ENCODE measurements at places on chromosomes 3 and 15.

DNA sequence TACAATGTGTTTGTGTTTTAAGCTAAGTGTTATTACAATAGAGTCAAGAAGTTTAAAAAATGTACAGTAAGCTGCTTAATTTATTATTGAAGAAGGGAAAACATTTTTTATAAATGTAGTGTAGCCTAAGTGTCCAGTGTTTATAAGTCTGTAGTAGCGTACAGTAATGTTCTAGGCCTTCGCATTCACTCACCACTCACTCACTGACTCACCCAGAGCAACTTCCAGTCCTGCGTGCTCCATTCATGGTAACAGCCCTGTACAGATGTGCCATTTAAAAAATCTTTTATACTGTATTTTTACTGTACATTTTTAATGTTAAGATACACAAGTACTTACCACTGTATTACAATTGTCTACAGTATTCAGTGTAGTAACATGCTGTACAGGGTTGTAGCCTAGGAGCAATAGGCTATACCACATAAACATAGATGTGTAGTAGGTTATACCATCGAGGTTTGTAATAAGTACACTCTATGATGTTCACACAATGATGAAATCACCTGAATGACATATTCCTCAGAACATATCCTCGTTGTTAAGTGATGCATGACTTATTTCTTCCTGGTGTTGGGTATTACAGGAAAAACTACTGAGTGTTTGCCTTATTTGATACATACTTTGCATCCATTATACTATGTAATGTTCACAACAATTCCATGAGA lies 156.6 kb upstream of the NUDT16 start:
- no peak for DNase-seq

- no peak for DNase-seq
Measured at GRCh38 chr3:11391174-11391879, 119.1 kb downstream of the ATG7 start.

DNA sequence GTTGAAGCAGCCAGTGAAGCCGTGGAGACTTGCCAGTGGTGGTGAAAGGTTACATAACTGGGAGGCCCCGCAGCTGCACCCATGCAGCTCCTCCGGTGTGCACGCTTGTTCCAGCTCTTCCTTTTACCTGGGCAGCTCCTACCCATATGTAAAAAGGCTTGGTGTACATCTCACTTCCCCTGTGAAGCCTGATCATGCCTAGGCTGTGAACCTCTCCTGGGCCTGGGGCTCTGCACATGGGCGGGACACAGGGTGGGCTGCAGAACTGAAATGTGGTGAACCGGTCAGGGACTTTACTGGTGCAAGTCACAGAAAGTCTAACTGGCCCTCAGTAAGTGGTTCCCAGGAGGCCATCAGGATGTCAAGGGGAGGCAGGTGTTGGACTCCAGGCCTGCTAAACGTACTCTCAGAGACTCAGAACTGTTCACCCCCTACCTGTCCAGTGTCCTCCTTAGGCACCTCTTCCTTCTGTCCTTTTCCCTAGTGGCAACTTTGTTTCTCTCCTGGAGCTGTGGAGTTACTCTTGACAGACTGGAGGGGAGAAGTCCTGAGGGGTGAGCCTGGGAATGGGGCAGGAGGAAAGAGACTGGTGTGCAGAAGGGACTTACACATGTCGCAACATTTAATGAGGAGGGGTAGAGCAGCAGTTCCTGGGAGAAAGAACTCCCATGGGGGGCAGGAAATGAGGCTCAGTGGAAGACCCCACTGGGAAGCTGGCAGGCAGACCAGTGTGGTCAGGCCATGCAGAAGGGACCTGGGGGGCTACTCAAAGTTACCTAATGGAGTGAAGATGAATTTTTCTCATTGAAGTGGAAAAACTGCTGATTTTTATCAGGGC lies 148.1 kb downstream of the EEFSEC start:
- no peak for DNase-seq

- DNase-seq = no peak
Measured at GRCh38 chr15:41490355-41490754, 3.3 kb upstream of the ITPKA start.

DNA sequence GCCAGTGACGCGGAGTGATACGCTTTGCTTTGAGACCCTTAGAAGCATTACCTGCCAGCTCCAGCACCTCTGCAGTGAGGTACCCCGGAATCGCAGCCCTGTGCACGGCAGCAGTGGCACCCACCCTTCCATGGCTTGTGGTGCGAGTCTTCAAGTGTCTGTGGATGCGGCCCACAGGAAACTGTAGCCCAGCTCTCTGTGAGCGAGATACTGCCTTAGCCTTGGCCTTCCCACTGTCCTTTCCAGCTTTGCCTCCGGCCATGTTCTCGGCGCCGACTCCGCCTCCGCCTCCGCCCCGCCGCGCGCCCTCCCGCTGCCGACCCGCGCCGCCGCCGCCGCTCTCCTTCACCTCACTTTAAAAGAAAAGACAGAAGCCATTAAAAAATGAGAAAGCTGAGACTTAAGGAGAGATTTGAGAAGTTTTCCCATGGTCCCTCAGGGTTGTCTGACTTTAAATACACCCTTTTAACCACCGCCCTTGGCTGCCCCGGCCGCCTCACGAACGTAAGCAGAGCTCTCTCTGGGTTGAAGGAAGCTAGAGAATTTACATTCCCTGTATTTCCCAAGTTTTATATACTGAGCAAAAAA lies 78.5 kb upstream of the FAM174B start:
- no peak for DNase-seq

- no peak for DNase-seq
Measured at GRCh38 chr3:16392065-16392464, 121.4 kb downstream of the RFTN1 start.

GRCh38 chr3:150599611-150600297 lies 3.4 kb upstream of the SELENOT start:
- DNase-seq = no peak

DNA sequence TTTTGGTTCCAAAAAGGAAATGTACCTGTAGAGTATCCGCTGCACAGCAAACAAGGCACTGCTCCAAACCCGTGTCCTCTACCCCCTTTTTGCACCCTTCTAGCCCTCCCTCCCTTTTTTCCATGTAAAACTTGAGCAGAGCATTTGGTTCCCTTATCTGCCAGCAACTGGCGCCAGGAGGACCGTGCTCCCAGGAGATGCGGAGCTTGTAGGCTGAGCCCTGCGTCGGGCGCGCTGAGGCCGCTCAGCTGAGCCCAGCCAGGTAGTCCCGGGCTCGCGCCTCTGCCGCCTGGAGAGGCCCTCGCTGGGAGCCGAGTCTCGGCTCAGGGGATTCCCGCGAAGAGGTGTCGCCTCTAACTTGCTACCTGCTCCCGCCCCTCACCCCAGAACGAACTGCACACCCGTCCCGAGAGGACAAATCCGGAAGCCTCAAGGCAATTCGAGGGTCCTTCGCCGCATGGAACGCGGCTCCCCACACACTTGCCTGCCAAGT lies 575 bp downstream of the TRPM7 start:
- DNase-seq = peak; percentile 62

DNA sequence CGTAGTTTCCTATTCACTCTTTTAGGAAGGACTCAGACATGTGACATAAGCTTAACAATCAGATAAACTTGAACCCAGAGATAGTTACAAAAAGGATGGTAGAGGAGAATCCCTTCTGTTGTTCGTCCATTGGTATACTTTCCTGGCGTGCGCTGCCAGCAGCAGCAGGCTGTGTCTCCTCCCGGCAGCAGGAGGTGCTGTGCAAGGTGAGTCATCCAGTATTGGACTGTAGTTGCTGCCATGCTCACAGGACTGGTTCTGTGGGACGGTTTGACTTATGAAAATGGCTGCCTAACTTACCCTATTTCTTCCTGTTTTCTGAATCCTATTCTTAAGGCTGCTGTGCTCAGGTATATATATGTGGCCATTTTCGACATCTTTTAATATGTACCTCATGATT lies 253.4 kb upstream of the LRRC3B start:
- no peak for DNase-seq

GRCh38 chr15:61106044-61106834 lies 122.9 kb downstream of the RORA start:
- no peak for DNase-seq

- no peak for DNase-seq
Measured at GRCh38 chr3:148229107-148229506, 468.6 kb upstream of the AGTR1 start.

DNA sequence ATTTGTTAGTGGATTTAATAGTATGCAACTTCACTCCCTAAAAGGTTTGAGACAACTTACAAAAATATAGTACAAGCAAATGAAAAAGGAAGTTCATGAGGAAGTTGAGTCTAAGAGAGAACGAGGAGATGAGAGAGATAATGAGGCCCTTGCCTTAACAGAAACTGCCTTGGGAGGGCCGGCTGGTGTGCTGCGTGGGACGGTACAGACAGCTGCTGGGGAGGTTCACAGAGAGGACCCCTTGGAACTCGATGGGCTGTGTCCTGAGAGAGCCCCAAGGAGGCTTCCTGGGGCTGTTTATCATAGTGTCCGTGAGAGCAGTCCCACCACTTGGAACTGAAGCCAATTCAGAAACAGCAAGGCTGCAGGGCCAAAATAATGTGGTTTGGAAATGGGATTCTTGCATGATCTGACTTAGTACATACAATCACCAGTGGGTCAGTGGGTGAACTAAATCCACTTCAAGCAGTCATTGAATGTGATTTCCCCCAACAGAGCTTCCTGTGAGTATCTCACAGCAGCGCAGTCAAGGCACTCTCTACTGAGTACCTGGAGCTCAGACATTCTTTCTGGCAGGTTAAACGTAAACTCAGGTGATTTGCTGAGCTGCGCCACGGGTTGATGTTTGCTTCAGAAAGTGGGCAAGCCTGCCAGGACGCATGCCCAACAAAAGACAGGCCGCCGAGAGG lies 90.8 kb downstream of the CRTC3 start:
- no peak for DNase-seq

GRCh38 chr3:11349446-11349845 lies 77.2 kb downstream of the ATG7 start:
- DNase-seq = no peak

DNA sequence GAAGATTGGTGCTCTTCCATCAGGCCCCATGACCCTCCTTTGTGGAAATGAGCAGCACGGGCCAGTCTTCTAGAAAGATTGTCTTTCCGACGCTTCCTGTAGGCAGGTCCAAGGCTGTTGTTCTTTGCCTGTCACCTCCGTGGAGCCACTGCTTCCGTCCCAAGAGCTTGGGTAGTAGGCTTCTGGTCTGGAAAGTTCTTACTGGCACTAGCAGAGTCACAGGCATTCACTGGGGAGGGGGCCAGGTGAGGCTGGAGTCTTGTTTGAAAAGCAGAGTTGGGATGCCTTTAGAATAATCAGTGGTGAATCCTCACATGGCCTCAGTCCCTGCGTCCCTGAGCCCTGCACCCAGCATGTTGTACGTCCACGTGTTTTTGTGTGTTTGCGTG lies 76.2 kb upstream of the ADPGK start:
- no peak for DNase-seq

DNA sequence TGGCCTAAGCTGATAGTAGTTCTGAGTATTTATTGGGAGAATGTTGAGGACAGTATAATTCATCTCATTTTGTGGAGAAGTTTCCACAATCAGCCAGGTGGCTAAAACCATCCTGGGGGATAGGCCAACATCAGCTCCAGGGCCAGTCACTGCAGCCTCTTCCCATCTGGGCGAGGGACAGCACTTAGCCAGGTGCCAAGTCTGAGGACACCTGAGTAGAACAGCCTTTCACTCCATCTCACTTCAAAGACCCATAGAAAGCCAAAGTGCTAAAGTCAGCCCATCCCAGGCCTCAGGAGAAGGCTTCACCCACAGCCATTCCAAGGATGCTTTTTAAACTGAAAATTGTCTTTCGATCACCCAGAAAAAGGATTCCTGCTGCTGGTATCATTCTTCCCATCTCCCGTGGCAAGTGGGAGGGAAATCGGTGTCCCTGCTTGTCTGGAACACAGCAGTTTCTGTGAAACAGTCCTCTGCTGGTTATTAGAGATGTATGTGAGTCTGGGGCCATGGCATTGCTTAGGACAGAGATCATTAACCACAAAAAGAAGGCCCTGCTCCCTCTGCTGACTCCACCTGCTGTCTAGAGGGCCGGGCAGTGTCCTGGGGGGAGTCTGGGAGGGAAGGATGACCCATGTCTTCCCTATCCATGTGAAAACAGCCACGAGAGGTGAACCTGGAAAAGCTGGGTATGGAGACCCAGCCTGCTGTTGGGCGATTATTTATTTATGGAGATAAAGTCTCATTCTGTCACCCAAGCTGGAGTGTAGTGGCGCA lies 9.6 kb downstream of the CALML4 start:
- DNase-seq = no peak

DNA sequence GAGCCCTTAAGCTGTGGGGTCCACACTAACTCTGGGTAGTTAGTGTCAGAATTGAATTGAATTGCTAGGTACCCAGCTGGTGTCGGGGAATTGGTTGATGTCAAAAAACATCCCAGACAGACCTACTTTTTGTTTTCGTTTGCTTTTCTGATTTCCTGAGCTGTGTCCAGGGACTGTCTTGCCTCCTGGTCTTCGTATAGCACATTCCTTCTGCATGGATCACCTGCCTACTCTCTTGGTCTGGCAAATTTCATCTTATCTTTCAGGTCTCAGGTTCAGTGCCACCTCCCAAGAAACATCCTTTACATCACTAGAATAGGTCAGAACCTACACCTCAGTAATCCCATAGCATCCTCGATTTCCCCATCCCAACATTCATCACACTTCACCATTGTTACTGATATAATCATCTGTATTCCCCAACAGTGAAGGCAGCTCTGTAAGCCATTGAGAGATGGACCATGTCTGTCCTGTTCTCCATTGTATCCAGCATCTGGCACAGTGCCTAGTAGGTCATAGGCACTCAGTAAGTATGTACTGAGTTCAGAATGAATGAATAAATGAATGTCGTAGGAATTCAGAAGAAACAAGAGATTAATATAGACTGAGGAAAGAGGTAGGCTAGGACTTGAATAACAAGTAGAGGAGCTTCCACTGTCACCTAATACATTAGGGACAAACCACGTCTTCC lies 81.2 kb downstream of the ANP32A start:
- DNase-seq = no peak

GRCh38 chr3:58474967-58475578 lies 16.8 kb upstream of the KCTD6 start:
- DNase-seq = no peak

DNA sequence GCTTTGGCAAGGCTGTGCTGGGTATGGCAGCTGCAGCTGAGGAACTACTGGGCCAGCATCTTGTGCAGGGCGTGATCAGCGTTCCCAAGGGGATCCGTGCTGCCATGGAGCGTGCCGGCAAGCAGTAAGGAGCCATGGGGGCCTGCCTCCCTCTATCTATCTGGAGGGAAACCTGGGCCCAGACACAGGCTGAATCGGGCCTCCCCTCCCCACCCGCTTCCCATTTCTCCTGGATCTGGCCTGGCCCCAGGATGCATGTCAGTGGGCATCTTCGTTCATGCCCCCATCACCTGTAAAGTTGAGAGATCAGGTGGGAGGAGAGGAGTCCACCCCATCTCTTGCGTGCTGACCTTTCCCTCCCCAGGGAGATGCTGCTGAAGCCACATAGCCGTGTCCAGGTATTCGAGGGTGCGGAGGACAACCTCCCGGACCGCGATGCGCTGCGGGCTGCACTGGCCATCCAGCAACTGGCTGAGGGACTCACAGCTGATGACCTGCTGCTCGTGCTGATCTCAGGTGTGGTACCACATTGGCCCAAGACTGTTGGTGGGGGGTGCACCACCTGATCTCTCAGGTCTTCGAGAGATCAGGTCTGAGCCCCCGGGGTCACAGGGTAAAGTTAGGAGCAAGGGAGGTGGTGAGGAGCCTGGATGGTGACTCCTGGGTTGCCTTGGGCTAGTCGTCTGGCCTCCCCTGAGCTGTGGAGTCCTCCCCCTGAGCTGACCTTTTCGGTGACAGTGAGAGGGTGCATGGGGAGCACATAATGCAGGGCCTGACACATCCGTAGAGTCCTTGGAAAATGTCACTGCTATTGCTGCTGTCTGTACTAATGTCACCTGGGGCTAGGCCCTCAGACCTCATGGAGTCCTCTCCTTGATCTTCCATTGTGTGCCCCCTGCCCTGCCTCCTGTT lies 3.2 kb downstream of the GLYCTK start:
- DNase-seq = no peak
